ENCODE measurements at places on chromosomes 11 and 22.

DNA sequence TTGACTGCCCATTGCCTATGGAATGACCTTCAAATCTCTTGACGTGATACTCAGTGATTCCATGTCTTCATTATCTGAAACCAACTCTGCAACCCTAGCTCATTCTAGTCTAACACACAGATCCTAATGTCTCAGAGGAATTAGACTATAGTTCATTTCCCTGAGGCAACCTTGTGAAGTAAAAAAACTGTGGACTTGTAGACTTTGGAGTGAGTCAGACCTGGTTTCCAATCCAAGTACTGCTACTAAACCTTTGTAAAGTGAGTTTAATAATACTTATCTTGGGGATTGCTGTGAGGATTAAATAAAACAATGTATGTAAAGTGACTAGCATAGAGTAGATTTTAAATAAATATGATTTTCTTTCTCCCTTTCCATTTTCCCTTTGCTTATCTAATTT lies 226.1 kb downstream of the BLID start:
- DNase-seq: no peak

DNA sequence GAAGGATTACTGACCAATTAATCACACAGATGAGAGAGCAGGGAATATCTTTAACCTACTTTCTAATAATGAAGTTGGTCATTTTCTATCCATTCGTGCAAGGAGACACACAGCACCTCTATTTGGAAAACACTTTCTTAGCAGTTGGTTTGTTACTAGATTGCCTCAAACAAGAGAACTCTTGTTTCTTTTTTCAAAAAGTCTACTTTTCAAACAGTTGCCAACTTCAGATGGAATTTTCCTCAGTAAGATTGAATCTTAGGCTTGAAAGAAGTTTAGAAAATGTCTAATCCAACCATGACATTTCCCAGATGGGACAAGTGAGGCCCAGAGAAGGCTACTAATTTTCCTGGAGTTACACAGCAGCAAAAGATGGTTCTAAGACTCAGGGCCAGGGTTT lies 42.4 kb upstream of the SMTN start:
- DNase-seq: no peak

- DNase-seq: no peak
Observed at GRCh38 chr22:46994265-46994664, 231.8 kb downstream of the TBC1D22A start.

GRCh38 chr11:61377461-61378160 lies 14.8 kb upstream of the TMEM216 start:
- no peak for DNase-seq

- DNase-seq: no peak
Observed at GRCh38 chr22:27740202-27740748, 61.3 kb downstream of the MN1 start.

- no peak for DNase-seq
Observed at GRCh38 chr11:105732611-105733010, 122.7 kb downstream of the GRIA4 start.

DNA sequence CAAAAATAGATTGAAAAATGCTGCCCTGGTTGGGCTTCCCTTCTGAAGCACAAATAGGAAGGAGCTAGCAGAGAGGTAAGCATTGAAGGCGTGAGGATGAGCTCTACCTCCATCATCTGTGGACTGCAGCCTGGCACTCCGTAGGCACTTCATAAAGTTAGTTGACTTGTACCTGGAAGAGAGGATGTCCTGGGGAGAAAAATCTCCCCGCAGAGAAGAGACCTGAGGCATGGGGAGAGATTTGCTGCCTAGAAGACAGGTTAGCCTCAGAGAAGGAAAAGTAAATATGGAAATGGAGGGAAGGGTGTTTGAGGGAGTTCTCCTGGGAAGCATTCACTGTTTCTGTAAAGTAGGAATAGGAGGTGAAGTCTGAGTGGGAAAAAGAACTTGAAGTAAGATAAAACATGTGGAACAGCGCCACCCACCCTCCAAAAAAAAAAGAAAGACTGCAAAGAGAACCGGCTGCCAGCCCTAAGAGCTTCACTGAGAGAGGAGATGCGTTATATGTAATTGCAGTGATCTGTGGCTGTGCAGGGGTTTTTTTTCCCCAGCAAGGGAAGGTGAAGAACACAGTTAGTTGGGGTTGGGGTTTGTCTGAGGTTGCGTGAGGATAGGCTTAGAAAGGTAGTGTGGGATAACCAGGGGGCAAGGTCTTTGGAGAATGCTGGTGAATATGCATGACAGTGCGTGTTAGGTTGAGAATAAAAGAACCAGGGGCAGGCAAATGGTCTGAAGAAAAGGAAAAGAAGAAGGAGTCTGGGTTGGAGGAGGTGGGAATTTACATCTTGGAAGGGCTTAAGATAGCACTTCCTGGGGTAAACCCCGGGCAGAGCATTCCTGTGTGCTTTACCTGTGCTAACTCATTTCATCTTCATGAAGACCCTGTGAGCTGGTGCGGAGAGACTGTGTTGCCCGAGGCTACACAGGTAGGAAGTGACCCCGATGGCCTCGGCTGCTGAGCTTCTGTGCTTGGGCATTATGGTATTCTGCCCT lies 16.0 kb downstream of the TNRC6B start:
- no peak for DNase-seq

GRCh38 chr11:112801025-112801816 lies 160.0 kb upstream of the NCAM1 start:
- DNase-seq: no peak

DNA sequence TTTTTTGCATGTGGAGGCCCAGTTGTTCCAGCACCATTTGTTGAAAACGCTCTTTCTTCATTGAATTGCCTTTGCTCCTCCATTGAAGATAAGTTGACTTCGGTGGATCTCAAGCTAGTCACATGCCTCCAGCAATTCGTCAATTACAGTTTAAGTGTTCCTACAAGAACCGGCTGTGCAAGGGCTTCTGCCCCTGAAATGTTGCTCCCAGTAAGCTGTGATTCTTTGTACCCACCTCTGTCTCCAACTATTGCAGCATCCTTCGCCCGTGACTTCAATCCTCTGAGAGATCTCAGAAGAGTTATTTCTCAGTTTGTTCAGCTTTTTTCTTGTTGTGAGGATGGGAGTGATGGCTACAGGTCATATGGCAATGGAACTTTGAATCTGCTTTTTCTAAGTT lies 194.2 kb upstream of the B3GAT1 start:
- DNase-seq: no peak

DNA sequence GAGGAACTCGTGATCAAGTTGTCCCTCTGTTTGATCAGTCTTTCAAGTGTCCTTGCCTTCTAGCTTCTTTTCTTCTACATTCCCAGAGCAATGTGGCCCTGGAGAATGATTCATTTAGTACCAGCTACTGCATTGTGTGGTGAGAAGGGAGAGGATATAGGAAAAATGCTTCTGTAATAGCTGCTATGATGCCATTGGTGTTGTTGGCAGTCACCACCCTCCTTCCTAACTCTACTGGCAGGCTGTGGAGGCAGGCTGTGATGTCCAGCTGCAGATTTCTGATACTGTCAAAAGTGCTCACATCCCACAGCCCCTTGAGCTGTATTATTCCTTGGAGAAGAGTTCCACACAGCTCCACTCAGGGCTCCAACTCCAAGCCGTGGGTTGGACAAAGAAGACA lies 52.8 kb downstream of the ENDOD1 start:
- no peak for DNase-seq

DNA sequence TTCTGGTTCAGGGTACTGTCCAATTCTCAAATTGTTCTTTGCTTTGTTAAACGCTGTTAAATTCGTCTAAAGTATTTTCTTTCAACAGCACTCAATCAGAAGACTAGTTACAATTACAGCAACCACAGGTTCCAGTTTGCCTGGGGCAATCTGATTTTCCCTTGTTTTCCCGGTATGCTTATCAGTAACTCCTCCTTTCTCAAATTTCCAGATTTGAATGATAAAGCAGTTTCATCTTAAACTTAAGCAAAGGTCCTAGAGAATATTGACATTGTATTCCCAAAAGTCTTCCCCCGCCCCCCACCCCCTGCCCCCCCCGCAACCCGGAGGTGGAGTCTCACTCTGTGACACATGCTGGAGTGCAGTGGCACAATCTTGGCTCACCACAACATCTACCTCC lies 10.5 kb upstream of the USP28 start:
- DNase-seq: no peak

DNA sequence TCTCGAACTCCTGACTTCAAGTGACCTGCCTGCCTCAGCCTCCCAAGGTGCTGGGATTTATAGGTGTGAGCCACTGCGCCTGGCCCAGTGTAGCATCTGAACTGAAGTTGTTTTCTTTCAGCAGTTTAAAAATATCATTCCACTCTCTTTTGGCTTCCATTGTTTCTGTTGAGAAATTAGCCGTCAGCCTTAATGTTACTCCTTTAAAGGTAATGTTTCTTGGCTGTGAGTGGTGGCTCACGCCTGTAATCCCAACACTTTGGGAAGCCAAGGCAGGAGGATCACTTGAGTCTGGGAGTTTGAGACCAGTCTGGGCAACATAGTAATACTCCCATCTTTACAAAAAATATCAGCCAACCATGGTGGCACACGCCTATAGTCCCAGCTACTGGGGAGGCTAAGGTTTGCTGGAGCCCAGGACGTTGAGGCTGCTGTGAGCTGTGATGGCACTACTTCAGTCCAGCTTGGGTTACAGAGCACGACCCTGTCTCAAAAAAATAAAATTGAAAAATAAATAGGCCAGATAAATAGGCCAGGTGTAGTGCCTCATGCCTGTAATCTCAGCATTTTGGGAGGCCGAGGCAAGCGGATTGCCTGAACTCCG lies 25.9 kb downstream of the MCAM start:
- DNase-seq: no peak

- no peak for DNase-seq
Observed at GRCh38 chr11:15276621-15277020, 161.9 kb downstream of the INSC start.

- DNase-seq: no peak
Observed at GRCh38 chr11:32478277-32478731, 43.0 kb upstream of the WT1 start.

DNA sequence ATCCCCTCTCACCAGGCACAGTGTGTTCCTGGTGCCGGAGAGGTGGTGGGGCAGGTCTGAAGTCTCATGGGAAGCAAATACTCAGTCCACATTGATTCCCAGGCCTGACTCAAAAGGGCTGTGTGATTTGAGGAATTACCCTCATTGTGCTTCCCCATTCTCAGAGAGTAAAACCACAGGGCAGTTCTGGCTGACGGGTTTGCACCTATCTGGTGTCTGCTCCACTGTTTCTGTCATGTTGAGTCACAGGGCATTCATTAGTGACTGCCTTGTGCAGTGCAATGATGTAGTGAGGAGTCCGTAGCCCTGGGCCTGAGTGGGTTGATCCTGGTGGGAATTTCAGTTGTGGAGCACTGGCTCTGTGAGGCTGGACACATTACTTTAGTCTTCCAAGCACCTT lies 85.2 kb upstream of the ARHGAP20 start:
- DNase-seq: no peak

- no peak for DNase-seq
Observed at GRCh38 chr11:24064309-24064903, 432.4 kb upstream of the LUZP2 start.

DNA sequence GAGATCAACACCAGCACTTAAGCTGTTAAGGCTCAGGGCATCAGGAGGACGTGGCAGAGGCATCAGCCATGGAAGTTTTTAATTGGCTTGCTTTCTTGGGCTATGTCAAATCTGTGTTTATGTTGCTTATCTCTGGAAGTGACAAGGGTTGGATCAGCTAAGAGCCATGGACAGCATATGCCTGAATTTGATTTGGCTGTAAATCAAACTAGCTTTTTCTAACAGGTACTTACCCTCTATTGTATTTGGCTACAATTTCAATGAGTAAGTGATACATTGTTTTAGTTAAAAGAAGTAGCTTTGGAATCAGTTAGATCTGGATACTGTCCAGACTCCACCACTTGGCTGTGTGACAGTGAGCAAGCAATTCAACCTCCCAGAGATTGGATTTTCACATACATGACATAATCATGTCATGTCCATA lies 936.6 kb downstream of the OPCML start:
- no peak for DNase-seq

DNA sequence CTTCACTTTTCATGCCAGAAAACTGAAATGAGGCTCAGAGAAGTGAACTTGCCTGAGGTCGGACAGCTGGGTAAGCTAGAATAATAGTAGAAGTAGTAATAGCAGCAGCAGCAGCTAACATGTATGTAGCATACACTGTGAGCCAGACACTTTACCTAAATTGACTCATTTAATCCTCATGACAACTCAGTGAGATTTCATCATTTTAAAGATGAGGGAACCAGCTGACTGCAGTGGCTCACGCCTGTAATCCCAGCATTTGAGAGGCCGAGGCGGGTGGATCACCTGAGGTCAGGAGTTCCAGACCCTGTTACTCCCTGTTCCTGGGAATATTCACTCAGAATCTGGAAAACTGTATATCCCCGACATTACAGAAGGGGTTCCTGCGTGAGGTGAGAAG lies 154.5 kb downstream of the DBX1 start:
- no peak for DNase-seq

GRCh38 chr11:74992852-74993251 lies 4.1 kb downstream of the NEU3 start:
- DNase-seq: no peak

DNA sequence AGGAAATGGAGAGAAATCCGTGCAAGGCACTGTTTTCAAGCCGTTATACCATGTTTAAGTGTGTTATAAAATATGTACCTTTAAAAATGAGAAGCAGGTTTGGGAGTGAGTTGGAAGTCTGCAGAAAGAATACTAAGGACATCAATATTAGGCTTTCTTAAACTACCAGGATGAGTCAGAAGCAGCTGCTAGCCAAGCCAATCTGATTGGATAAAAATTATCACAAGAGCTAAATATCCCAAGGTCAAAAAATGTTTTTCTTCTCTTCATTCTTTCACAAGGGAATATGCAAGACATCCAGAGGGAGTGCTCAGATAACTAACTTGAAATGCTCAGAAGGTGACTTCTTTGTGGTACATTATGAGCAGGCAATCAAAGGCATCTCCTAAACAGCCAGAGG lies 19.3 kb upstream of the CKAP5 start:
- no peak for DNase-seq

DNA sequence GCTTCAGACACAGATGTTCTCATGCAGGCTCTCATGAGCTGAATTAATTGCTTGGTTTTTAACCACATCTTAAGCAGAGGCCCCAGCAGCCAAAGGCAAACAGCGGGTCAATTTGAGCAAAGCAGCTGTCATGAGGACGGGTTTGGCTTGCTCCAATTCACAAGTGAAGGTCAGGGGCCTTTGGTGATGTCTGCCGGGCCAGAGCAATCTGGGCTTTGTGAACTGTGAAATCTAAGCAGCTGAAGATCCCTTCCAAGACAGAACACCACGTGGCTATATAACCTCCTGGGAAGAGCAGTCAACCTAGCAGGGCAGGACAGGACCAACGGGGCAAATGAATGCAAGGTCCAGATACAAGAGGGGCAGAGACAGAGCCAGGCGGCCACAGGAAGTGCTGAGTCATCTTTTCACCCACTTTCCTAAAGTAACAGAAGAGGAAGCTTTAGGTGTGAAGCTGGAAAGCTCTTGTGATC lies 187.3 kb upstream of the B3GAT1 start:
- no peak for DNase-seq

Measured in stimulated activated CD4-positive, alpha-beta T cell treated with anti-CD3 and anti-CD28 coated beads, TNF-alpha, amount 100 ng/mL, for 1 hour (primary cell).